Natural killer cell (primary cell): ENCODE measurements at places on chromosomes 3 and 15.
A peak's percentile ranks its signal among the peaks of the same experiment; 100 is the strongest.

GRCh38 chr15:28075573-28075972, 23.5 kb downstream of the OCA2 start:
- DNase-seq, result no peak

DNA sequence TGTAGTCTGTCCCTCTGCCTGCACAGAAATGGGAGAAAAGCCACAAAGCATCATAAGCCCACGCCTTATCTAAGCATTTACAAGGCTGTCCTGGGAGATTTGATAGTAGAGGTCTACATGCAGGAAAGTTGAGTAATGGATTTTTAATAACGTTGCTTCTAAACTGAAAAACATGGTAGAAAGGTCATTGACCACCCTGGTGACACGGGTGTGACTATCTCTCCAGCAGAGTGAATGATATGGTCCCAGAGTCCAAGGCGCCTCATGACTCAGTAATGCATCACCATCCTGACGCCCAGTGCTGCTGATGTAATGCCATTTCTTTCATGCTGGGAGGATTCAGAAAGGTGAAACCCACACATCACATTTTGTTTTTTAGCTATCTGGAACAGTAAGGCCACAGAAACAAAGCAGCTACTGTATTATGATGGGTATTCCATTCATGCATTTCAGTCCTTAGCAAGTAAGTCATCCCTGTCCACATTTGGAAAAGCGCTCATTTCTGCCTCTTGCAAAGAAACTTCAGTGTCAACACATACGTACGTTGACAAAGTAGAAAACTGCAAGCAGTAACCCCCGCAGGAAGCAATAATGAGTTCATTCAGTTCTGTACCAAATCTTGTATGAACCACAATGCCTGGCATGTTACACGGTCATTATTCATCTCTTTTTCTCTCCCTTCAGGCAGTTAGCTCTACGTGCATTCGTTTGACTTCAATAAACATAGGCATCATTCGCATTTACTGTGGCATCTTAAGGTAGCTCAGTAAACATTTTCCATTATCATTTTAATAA, 483.5 kb downstream of the GABRG3 start:
- DNase-seq, result no peak

GRCh38 chr3:39148435-39149058, 4.8 kb downstream of the CSRNP1 start:
- DNase-seq, result no peak

DNA sequence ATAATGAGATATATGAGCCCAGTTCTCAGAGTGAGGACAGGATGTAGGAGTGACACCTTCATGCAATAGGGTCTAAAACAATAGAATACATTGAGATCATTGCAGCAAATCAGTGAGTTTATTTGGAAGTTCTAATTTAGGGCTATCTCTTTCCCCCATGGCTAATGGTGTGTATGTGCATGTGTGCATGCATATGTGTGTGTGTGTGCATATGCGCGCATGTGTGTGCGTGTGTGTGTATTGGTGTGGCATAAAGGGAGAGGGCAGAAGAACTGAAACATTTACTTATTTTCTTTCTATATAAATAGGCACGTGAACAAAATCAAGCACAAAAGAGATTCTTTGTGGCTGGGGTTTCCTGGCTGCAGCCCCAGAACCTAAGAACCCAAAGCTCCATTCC, 115.7 kb upstream of the VEPH1 start:
- no peak for DNase-seq

GRCh38 chr3:95705786-95706418, 1108.5 kb upstream of the EPHA6 start:
- DNase-seq, result peak; percentile 48

DNA sequence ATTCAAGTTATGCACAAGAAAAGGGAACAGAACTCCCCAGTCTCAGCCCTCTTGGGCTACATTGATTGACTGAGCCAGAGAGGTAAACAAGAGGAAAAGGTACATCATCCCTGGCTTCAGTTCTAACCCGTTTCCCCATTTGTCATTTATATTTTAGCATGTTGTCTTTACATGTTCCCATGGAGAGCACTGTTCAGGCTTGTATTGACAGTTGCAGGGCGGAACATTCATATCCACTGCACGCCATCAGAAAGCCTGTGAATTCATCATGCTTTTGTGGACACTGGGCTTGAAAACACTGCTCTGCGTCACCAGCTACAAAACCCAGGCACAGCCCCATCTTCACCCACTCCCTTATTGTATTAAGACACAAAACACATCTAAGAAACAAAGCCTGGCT, 240.9 kb upstream of the EIF1B start:
- no peak for DNase-seq

- DNase-seq, result no peak
Measured at GRCh38 chr3:35658686-35659085, 19.4 kb downstream of the ARPP21 start.

GRCh38 chr3:191282251-191283185, 46.7 kb upstream of the CCDC50 start:
- DNase-seq, result no peak

DNA sequence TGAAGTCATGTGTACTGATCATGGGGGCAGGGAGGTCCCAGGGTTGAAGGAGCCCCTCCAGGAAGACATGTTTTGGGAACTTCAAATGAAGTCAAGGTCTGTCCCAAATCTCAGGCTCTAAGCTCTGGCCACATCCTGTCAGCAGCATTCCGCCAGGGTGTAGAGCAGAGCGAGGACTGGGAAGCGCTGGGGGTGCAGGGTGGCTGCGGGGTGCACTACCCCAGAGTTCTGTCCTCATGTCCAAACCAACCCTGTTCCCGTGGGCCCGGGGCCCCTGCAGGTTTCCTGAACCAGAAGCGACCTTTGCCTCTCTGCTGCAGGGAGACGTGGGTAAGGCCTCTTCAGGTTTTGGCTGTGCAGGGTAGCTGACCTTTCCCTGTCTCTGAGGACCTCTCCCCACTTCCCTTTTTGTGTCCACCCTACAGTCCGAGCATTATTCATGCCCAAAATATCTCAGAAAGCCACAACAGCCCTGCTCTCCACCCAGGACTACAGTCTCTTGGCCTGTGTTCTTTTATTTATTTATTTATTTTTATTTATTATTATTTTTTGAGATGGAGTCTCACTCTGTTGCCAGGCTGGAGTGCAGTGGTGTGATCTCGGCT, 26.6 kb upstream of the FLNB start:
- no peak for DNase-seq

- no peak for DNase-seq
Measured at GRCh38 chr3:72680766-72681165, 167.5 kb downstream of the SHQ1 start.
